Hematopoietic multipotent progenitor cell (in vitro differentiated cells): ENCODE measurements at places on chromosomes 16 and 17.

GRCh38 chr16:86877108-86877507, 298.8 kb downstream of the FOXL1 start:
- DNase-seq, result no peak

GRCh38 chr16:77868478-77868877, 80.1 kb downstream of the VAT1L start:
- no peak for DNase-seq

GRCh38 chr17:8151641-8152111, 528 bp downstream of the PER1 start:
- DNase-seq, result no peak

DNA sequence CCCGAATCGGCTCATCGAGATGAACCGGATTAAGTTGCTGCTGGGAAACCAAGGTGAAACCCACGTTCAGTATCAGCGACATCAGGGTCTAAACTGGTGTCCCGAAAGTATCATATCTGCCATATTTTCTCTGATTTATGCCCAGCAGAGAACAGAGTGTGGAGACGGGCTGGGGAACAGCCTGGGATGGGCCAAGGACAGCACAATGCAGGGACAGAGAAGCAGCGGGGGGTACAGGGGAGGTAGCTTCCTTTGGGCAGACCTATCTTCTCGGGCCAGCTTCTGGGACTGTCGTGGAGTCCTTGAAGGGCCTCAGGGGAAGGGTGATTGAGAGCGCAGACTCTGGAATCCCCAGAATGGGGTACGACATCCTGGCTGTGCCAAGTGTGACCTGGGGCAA, 17.5 kb upstream of the MLKL start:
- no peak for DNase-seq

DNA sequence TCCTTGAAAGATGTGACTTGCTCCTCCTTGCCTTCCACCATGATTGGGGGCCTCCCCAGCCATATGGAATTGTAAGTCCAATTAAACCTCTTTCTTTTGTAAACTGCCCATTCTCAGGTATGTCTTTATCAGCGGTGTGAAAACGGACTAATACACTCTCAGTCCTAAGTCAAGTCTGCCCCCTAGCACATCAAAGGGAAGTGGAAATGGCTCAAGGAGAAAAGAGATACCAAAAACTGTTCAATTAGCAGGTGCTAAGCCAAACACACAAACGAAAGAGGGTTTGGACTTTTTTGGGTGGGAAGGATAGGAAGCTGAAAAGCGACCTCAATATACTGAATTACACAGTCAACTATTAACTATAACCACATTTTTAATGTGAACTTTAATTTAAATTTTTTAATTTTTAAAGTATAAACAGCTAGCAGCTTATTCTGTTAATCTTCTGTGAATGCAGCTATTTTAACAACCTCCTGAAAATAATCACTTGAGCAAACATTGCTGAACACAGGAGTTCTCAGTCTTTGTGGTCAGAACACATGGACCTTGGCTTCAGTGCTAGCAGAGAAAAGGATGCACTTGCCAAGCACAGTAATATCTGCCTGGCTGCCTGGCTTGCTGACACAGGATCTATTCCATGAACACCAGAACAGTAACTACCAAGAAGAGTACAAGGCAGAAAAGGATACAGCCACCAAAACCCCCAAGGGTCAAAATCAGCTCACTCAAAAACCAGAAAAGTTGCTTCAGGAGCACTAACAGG, 10.9 kb downstream of the ZNF18 start:
- DNase-seq, result no peak

- no peak for DNase-seq
Measured at GRCh38 chr17:66988069-66988798, 23.7 kb downstream of the CACNG4 start.
